ENCODE measurements at places on chromosomes 7 and 10. TPM values are rescaled to one million over a fixed set of nuclear protein-coding genes. Genes with fewer than 3 reads are reported as not detected.

SLC18A2 gene
- total RNA-seq: 0.17 TPM

DNA sequence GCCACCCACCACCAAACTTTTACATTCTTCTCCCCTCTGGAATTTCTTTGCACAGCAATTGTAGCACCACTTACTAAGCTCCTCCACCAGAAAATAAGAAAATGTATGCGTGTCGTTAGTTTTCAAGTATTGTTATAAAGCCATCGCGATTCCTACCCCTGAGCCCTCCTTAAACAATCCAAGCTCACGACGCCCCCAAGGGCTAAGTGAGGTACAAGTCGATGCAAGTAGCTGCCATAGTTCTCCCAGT is 1.3 kb downstream of the FRAT2 start:
- no peak for DNase-seq

DNA sequence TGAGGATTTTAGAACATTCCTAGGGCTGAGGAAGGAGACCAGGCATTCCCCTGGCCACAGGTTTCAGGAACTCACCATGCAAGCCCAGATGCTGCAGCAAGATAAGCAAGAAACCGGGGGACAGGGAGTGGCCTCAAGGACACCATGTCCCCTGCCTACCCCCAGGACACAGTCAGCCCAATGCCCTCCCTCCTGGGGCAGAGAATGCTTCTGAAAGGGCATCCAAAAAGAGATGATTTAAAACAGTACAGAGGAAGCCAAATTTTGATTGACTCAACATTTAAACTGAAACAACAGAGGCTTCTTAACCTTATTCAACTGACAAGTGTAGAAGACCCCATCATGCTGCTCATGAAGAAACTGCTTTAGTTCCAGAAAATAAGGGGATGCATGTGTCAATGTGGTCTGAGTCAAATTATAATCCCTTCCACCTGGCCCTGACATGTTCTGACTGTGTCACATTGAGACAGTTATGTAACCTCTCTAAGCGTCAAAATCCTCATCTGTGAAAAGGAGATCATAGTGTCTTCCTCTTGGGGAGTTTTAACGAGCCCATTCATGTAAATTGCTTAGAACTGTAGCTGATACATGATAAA is 60.0 kb downstream of the ICA1 start:
- DNase-seq: no peak

DNA sequence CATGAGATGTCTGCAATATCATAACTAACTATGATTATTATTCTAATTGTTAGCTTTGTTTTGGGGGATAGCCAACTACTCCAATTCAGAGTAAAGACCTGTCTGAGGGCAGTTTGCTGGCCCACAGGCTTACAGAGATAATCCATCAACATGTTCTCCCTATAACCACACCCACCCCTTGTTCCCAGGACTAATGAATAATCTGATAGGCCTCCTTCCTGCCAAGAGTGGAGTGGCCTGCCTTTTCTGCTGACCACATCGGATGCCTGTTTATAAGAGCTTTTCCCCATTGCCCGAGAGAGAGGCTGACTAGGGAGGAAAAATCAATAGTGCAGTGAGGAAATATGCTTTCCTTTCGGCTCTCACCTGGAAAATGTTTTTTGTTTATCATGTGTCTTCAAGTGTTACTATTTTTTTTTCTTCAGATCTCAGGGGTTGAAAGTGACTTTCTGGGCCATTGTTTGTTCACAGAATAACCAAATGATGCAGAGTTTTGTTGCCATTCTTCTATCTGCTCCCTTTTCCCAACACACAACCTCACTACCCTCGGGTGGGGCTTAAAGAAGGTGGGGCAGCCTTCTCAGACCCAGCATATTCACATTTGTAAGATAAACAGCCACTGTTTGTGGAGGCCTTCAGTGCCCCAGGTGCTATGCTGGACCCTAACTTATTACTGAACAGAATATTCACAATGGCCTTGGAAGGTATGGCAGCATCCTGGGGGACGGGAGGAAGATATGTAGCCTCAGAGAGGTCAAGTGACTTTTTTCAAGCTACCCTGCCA is 38.4 kb downstream of the PLPP4 start:
- DNase-seq: no peak

DNA sequence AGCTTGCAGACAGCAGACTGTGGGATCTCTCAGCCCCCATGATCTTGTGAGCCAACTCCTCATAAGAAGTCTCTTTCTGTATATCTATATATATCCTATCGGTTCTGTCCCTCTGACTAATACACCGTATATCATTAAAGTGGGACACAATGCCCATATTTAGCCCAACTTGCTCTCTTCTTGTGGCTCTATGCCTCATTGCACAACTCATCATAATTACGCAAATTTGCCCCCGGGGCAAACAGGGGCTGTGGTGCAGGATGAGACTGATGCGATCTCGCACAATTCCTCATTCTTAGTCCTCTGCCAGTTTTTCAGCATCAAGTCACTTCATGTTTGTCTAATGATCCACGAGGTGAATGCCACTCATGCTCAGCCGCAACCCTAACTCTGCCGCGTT is 183.2 kb downstream of the PRPF18 start:
- no peak for DNase-seq

DNA sequence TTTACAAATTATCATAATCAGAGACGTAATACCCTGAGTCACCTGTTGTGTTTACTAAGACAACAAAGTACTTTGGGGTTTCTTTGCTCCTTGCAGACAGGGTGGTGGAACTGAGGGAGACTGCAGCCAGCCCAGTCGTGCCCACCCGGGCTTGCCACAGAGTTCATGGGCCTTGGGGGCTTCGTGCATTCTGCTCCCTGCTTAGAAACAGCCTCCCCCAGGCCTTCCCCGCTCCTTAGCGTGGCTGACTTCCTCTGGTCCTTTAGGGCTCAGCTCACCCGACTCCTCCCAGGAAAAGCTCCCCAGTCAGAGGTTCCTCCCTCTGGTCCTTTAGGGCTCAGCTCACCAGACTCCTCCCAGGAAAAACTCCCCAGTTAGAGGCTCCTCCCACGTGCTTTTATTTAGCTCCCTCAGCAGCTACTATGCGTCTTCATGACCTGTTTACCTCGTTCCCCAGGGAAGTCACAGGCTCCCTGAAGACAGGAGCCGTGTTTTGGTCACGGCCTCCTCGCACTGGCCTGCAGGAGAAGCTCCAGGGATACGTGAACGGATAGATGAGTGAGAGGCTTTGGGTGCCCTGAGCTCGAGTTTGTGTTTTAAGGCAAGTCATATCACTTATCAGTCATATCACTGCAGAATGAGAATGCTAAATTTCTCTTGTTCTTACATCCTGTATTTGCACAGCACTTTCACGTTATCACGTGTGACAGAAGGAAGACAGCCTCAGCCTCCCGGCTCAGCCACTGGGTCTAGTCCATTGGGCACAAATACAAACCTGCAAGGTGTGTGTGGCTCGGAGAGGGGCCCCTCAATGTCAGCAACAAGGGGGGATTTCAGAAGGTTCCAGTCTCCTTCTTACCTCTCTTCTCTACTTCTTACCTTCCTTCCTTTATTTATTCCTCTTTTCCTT is 52.7 kb upstream of the VIPR2 start:
- DNase-seq: peak; percentile 35

DNA sequence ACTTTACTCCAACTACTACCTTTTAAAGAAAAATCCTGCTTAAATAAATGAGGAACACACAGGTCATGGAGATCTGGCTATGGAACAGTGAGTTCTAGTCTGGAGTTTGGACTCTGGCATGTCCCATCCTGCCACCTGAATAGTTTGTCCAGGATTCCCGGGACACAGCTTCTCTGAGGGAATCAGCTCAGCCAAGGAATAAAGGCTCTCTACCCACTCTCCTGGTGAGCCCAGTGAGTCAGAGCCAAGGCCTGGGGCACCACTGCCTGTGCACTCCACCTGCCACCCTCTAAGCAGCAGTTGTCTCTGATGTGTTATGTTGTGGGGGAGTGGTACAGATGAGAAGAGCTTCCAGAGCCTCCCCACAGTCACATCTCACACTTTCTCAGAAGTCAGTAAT is 113.5 kb downstream of the HTR5A start:
- DNase-seq: no peak

MEIG1 gene
- not detected for total RNA-seq

MYO1G gene
- total RNA-seq: 1.3 TPM

- no peak for DNase-seq
Measured at GRCh38 chr10:100006243-100006886, 3.4 kb downstream of the DNMBP start.

DNA sequence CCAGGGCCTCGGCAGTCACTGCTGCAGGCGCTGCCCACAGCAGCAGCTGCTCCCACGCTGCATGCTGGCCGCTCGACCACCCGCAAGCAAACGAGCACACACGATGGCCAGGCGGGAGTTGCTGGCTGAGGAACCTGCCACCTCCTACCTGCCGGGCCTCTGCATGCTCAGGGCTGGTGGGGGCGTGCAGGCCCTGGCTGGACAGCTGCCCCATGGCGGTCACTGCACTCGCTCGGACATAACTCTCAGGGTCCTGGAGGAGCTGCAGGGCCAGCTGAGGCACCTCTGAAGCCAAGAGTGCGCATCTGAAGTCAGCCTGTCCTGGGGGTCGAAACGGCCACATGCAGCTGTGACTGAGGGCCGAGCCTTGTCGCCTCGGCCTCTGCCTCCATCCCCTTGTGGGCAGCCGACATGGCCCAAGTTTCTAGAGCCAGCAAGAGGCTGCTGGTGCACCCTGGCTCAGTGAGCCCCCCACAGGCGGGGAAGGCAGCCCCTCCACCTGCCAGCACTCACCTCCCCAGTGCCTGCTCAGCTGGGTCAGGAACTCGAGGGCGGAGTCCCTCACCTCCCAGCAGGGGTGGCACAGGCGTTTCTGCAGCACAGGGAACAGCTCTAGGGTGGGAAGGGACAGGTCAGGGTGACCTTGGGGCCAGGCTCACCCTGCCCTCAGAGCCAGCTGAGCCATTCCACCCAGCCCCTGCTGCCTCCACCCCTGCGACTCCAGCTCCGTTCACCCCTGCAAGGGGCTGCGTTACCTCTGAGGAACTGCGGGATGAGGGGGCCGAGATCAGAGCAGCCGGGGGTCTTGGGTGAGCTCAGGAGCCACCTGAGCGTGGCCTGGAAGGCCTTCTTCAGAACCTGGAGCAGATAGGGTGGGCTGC is 16.1 kb downstream of the BRAT1 start:
- peak; percentile 25 for DNase-seq
